Stimulated activated CD4-positive, alpha-beta T cell treated with anti-CD3 and anti-CD28 coated beads, Interleukin-15, amount 100 ng/mL, for 1 hour (primary cell): ENCODE measurements at places on chromosomes 7 and 10.

DNA sequence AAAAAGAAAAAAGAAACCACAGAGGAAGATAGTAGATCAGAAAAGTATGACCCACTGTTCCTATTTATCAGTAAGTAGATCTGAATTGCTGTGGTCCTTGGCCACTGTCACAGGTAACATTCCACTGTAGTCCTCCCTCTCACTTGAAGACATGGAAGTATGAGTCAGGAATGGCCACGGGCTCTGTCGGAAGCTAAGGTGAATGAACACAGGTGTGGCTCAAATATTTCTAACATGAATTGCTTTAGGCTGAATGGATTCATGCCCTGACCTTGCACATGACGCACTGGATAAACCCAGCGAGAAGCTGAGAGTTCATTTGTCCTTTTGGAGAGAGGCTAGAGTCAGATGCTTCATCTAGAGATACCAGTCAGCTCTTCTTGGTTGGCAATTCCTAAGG, 224.5 kb upstream of the SP8 start:
- DNase-seq = no peak

DNA sequence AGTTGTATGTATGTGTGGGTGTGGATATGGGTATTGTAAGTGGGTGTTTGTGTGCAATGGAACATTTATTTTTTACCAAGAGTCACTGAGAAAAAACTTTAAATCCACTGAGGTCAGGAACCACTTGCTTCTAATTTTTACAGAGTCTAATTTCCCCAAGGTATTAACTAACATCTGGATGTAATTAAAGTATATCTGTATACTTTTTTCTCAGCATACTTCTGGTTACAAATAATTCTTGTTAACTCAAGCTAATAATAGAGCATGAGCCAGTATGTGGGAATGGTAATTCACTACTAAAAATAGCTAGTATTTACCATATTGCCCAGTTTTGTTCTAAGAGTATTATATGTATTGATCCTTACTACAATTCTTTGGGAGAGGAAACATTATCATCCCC, 24.6 kb upstream of the STEAP4 start:
- no peak for DNase-seq

GRCh38 chr7:105920766-105921165, 42.3 kb upstream of the CDHR3 start:
- DNase-seq = no peak

- no peak for DNase-seq
These were observed 44.1 kb upstream of the MXI1 start for GRCh38 chr10:110163192-110163773.

GRCh38 chr10:122980209-122981065, at the start of gene PSTK:
PSTK (plus strand) TSS chr10:122980401; CDS start chr10:122980480, 79 bp downstream.
- DNase-seq = peak; percentile 70
